ENCODE measurements at places on chromosomes 12 and 14. TPM values are rescaled to one million over a fixed set of nuclear protein-coding genes. Genes with fewer than 3 reads are reported as not detected.

The SOAT2 gene
- total RNA-seq = not detected

The LACRT gene
- not detected for total RNA-seq

DNA sequence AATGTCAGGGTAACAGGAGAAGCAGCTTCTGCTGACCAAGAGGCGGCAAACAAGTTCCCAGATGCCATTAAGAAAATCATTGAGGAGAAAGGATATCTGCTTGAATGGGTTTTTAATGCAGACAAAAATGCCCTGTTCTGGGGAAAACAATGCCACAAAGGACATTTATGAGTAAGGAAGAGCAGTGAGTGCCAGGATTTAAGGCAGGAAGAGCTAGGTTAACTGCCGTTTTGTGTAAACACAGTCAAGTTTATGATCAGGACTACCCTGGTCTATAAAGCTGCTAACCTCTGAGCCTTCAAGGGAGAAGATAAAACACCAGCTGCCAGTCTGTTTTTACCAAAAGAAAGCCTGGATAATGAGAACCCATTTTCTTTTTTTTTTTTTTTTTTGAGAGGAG, 8.5 kb downstream of the MAPKAPK5 start:
- DNase-seq = no peak

DNA sequence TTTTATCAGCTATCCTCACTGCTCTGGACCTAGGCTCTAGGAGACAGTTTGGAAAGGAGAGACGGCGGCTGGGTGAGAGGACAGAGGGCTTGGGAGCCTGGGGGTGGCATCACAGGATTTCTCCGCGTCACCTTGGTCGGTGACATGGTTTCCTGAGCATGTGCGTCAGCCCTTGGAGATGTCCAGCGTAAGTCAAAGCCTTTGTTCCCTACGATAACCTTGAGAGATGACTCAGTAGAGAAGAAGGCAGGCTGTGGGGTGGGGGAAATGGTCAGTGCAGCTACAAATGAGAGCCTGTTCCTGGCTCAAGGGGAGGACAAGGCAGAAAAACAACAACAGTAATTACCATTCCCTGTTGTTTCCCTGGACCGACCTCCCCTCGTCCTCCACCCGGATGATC, 90.2 kb upstream of the TBX3 start:
- DNase-seq = no peak

GRCh38 chr14:44979273-44979672, 17.3 kb downstream of the TOGARAM1 start:
- no peak for DNase-seq

DNA sequence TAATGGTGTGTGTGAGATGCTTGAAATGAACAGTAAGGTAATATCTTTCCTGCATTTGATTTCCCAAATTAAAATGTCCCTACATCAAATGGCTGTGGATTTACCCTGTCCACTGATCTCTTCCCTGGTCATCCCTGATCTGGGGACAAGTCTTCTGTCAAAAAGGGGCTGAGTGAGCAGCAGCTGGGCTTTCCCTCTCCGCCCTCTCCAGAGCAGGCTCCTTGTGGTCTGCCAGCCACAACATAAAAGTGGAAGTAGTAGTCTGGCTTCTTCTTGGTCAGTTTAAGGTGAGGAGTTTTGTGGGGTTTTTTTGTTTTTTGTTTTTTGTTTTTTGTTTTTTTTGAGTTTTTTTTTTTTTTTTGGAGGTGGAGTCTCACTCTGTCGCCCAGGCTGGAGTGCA, 25.2 kb upstream of the PLXNC1 start:
- DNase-seq = no peak

DNA sequence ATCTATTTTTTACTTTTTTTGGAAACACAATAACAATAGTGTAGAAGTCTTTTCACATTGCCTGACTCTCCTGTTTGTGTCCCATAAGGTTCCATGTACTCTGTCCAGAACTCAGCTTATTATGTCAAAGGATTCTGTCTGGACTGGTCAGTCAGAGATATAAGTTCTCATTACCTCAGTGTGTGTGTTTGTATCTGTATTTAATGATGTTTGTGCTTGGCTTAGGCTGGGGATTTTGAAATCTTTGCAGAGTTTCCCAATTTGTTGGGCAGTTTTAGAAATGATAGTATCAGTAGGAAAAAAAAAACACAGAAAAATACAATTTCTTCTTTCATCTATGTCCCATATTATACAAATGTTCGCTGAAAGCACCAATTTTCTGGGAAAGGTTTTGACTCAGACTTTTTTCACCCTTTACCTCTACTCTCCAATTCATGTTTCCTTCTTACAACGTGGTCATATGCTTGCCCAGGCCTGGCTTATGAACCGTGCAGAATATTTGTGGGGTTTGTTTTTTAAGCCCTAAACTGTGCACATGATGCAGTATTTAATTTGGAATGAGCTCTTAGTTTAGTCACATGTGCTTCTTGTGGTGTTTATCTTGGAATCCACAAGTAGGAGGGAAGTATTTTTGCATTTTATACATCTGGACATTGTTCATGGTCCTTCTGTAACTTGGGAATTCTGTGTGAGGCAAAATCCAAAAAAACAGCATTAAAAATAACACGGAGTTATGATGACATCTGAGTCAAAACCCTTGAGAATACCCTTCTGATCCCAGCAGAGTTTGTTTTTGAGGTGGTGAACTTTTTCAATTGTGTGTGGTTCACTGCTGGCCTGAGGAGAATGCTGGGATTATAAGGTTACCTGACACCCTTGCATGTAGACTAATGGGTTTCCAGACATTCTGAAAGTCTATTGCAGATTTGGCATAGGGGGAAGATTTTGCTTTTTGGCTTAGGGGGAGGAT, 121.2 kb downstream of the RAD51B start:
- DNase-seq = no peak

- no peak for DNase-seq
These were observed 33.3 kb downstream of the COCH start for GRCh38 chr14:30907659-30908057.

DNA sequence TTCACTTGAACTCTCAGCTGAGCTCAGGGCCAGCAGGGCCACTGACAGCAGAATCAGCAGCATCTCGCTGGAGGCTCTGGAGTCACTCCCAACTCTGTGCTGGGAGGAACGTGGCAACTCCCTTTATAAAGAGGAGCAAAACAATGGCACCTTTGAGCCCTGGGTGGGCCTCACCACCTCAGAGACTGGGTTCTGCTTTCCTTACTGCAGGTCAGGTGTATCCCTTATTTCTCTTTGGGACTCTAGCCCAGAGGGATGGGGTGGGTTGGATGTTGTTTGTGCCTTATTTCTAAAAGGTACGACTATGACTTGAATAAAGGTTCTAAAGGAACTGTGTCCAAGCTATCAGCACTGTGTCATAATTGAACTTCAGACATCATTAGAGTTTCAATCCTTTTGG, at the start of gene PRB4:
Gene PRB4 (minus strand): TSS at position 101 of the 400 bp plus-strand sequence. CDS start 38 bp downstream, at position 63.
- no peak for DNase-seq

DNA sequence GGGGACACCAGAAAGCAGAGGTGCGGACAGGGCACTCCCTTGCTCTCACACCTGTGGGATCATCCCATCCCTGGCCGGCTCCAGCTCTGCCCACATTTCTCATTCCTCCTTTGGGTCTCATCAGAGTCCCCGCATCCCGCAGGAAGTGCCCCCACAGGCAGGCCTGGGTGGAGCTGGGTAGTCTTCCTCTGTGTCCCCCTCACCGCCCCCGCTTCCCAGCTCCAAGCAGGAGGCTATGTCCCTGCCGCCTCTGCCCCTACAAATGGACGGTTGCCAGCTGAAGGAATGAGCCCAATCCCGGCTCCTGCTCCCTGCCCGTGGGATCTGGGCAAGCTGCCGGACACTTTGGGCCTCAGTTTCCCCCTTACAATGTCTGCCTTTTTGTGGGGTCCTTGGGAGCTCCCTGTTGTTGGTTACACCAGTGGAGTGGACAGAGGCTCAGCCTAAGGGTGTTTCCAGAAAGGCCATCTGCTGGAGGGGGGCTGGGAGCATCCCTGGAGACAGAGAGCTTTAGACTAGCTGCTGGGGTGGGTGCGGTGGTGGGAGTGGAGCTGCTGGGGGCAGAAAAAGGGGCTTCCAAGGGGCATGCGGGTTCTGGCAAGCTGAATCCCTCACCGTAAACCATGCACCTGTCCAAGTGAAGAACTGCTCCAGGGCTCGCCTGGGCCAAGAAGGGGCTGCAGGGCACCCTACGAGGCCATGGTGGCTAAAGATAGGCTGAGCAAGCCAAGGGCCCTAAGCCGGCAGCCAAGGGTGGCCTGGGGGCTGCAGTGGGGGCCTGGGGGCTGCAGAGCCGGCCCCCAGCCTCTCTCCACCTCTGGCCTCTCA, 7.9 kb upstream of the GPR132 start:
- no peak for DNase-seq

All from left colon (tissue), 2 donors.